SJCRH30 (cell line): ENCODE measurements at places on chromosomes 3 and 15.

GRCh38 chr15:91135201-91136130, 35.4 kb downstream of the SV2B start:
- no peak for DNase-seq

GRCh38 chr3:66138336-66139313, 82.2 kb upstream of the SLC25A26 start:
- peak; percentile 79 for DNase-seq

GRCh38 chr15:101689901-101690300, 34.4 kb downstream of the TARS3 start:
- DNase-seq = no peak

DNA sequence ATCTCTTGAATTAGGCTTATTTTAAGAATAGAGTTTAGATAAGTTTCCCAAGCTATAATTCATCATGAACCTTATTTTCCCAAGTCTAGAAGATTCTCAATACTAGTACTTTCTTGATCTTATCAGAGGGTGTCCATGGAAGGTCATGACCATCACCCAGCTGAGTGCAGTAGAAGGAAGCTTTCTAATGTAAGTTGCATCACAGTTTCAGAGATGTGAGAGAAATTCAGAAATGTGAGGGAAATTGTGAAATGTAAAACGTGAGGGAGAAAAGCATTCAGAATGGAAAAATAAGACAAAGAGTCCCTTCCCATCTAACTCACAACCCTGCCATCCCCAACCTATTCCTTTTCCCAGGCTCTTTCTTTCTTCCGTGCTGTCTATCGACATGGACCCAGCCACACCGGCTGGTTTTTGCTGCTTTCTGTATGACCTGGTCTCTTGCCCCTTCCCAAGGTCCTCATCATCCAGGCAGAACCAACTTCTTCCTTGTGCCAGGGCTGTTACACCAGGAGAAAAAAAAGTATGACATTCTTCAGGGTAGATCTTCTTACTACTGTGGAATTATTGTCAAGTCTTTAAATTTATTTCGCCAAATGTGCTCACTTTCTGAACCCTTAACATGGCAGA, 6.7 kb downstream of the CAPN3 start:
- no peak for DNase-seq

- DNase-seq = no peak
Measured at GRCh38 chr3:125435231-125435630, 60.1 kb upstream of the ZNF148 start.

GRCh38 chr3:78940128-78940527, 827.7 kb downstream of the ROBO1 start:
- DNase-seq = no peak

- DNase-seq = no peak
Measured at GRCh38 chr3:79415356-79415755, 352.4 kb downstream of the ROBO1 start.

GRCh38 chr3:37032961-37033360, 39.6 kb downstream of the MLH1 start:
- DNase-seq = no peak

DNA sequence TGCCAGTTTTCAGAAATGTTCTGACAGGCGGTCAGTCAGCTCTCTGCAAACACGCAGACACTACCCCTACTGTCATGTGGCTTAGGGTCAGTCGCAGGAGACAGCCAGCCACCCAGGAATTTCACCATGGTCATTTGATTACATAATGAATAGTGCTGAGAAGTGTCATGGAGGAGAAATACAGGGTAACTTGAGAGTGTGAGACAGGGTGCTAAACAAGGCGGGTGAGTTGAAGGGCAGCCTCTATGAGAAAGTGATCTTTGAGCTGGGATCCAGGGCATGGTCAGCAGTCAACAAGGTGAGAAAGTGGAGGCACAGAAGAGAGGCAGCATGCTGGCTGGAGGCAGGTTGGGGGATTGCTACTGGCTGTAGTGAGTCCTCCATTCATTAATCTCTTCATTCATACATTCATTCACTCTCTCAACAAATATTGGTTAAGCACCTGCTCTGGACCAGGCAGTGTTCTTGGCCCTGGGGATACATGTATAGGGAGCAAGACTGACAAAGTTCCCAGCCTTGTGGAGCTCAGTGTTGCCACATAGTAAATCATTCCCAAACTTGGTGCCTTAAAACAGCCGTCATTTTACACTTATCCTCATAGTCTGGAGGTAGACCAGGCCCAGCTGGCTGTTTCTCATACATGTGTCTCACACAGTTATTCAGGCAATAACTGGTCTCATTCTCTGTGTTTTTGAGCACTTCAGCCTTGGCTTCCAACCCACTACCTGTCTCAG, 14.8 kb downstream of the PXYLP1 start:
- no peak for DNase-seq

- DNase-seq = no peak
Measured at GRCh38 chr3:72912532-72912931, 24.7 kb downstream of the GXYLT2 start.

GRCh38 chr15:98906712-98907083, 100.9 kb downstream of the PGPEP1L start:
- DNase-seq = no peak

DNA sequence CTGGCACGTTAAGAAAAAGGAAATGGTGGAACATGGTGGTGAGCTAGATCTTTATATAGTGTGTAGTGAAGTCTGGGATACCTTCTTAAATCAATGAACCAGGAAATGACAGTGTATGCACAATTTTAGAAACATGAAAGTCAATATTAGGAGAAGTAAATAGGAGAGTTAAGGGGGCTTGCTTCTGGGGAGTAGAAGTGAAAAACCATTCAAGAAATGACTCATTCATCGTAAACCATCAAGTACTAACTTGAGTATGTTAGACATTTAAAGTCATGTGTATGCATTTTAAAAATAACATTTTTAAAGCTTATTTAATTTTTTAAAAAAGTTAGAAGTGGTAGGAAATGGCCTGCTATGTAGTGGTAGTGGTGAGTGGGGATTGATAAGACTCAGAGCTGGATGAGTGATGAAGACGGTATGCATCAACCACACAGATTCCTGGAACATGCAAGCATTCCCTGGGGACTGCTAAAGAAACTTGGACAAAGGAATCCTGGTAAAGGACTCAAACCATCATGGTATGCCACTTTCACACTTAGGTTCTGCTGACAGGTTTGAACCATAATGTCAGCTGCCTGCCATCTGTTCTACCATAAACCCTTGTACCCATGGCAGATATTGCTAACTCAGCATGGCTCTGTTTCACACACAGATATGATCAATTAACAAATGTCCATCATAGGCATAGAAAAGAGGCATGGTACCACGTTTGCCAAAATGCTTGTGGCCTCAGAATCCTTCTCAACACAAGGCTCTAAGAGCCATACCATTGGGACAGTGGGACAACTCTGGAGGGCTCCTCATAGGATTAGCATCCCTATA, 28.9 kb upstream of the MITF start:
- DNase-seq = peak; percentile 18
